K562 (cell line): ENCODE measurements at places on chromosomes 1 and 21. TPM values are rescaled to one million over a fixed set of nuclear protein-coding genes. Genes with fewer than 3 reads are reported as not detected.

DNA sequence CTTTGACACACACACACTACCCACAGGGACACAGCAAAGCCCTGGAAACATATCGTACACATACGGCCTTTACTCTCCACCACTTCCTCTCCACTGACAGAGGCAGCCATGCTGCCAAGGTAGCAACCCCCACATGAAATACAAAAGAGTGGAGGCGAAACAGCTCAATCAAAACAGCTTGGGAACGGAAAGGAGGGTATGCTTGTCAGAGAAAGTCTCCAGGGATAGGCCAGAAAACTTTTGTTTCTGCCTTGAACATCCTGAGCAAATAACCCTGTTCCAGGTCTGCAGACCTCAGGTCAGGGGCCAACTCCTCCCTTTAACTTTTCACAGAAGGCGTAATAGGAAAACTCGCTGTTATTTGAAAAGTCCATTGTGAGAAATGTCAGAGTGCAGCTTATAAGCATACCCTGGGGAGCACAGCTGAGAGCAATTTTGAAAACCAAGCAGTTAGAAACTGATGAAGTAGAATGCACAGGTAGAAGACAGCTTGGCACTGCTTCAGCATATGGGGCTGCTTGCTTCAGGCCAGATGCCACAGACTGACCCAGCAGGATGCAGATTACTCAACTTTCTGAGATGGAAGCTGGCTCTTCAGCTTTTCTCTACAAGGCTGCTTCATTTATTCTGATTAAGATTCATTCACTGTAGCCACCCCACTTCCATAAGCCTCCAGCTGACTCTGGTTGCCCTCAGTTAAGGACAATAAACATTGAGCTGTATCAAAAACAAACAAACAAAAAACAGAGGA, 18.0 kb downstream of the KIAA0319L start:
- no peak for DNase-seq

DNA sequence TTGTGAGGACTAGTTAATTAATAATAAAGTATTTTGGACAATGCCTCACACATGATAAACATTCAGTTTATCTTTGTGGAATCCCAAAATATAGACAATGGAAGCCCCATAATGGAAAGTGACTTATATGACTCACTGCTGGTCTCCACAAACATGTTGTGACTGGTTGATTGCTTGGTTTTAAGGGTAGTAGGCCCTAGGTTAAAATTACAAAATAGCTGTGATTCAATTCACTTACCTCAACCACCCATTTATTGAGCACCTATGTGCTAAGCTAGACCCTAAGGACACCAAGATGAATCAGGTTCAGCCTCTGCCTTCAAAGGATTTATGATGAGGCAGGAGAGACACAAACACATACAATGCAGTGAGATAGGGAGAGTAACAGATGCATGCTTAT, 42.4 kb downstream of the KANK4 start:
- no peak for DNase-seq

DNA sequence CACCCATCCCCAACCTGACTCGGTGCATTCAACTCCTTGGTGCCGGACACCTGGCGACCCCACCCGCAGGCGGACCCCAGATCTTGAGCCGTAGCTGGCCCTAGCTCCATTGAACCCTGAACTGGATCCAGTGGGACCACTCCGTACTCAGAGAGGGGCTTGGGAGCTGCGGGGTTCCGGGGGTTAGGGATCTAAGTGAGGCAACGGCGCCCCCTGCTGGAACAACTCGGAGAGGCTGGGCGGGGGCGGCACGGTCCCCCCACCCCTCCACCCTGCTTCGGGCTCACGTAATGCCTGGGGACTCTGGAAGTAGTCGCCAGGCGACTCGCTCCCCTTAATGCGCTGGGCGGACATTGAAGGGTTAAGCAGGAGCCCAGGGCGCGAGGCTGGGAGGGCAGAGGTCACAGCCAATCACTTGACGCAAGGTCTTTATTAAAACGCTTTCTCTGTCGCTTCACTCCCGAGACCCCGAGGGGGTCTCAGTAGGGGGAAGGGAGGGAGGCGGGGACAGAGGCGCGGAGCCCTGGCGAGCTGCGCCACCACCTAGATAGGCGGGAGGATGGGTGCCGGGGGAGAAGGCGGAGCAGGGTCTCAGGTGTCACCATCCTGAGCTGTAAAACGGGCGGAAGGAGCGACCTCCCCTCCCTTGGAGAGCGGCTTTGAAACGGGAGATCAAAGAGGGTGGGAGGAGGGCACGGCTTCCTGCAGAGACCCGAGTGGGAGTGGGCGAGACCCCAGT, 704 bp upstream of the CRABP2 start:
- peak; percentile 86 for DNase-seq

DNA sequence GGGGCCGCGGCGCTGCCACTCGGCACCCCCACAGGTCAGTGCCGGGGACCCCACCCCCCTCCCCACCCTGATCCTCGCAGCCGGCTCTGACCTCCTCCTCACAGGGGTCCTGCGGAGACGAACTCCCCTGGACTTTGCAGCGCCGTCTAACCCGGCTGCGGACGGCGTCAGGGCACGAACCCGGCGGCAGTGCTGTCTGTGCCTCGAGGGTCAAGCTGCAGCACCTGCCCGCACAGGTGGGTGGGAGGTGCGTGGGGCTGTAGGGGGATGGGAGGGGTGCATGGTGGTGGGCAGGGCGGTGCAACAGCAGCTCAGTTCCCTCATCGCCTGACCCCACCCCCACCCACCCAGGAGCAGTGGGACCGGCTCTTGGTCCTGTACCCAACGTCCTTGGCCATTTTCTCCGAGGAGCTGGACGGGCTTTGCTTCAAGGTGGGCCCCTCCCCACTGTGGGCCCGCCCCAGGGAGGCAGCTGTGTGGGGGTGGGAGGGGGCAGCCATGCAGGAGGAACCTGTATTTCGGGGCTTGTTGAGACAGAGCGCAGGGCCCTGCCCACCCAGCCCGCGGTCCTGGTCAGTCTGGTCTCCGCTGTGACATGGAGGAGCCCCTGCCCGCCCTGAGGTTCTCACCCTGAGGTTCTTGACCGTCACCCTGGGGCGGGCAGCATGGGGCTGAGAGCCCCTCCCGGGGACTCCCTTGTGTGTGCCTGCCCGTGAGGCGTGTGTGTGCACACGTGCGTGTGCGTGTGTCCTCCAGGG, 4.9 kb downstream of the PLEKHN1 start:
- DNase-seq, result no peak

APOBEC4 gene
- total RNA-seq, result not detected in 2 replicates

DNA sequence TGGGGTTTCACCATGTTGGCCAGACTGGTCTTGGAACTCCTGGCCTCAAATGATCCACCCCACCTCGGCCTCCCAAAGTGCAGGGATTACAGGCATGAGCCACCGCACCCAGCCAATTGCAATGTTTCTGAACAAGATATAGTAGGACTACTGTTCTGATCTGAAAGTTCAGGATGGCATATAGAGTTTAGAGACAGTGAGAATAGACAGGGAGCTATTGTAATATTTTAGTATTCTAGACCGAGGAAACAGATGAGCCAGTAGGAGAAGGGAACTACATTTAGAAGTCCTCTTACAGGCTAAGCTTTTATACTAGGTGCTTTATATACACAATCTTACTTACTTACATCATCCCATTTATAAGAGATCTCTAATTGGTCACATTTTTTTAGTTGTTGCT, 33.1 kb downstream of the SOAT1 start:
- DNase-seq, result no peak

TIE1 gene
- total RNA-seq, result 0.20 and 0.31 TPM in 2 replicates

- DNase-seq, result no peak
Observed at GRCh38 chr1:61047061-61047460, 35.3 kb upstream of the NFIA start.

GRCh38 chr1:78060857-78061563, 15.2 kb downstream of the GIPC2 start:
- DNase-seq, result no peak

DNA sequence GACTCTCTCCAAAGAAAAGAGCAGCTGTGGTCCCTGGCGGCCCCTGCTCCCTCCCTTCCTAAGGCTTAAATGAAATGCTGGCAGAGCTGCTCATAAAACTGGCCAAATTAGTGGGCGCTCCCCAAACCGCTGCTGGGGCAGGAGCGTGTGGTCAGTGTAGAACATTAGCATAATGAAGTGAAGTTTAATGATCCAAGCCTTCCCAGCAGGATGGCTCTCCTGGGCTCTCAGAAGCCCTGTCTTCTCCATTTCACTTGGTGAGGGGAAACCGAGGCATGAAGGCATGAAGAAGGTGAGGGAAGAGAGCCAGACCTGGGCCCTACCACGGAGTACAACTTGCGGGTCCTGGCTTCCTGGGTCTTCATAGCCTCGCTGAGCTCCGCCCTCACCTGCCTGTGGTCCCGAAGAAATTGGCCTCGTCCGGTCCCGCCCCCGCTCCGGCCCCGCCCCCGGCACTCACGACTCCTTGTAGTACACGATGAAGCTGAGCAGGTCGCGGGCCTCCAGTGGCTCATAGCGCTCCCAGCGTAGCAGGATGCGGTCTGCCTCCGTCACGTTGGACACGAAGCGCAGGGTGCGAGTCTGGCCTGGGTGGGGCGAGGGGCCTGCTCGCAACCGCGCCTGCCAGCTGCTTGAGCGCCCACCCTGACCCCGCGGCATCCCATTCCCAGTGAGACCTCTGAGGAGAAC, 10.3 kb downstream of the INSRR start:
- DNase-seq, result peak; percentile 74

DNA sequence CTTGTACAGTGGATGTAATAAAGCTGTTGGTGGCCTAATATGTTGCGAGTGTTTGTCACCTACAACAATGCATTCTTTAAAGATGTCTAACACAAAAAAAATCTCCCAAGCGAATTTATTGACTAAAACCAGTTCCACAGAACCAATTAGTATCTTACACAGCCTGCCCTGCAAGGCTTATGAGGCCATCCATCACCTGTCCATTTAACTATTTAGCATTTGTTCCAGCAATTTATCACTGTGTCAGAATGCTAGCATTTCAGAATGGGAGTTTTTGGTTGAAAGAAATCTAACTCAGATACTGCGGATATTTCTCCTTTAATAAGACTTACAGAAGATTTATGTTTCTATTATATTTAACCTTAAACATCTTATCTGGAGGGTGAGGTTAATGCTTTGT, 831.1 kb upstream of the PRMT6 start:
- no peak for DNase-seq

DNA sequence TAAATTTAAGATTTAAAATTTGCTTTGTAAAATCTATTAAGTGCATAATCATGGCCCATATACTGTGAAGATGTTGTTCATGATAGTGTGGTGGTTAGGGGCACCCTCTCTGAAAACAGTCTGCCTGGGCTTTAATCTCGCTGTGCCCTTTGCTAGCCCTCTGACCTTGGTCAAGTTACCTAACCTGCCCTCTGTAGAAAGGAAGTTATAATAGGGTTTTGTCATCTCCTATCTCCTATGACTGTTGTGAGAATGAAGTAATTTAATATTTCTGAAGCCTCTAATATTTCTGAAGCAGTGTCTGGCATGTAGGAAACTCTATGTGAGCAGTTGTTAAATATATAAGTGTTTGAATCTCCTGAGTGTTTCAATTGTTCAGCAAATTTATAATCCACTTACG, 116.6 kb upstream of the IVNS1ABP start:
- DNase-seq, result no peak

DNA sequence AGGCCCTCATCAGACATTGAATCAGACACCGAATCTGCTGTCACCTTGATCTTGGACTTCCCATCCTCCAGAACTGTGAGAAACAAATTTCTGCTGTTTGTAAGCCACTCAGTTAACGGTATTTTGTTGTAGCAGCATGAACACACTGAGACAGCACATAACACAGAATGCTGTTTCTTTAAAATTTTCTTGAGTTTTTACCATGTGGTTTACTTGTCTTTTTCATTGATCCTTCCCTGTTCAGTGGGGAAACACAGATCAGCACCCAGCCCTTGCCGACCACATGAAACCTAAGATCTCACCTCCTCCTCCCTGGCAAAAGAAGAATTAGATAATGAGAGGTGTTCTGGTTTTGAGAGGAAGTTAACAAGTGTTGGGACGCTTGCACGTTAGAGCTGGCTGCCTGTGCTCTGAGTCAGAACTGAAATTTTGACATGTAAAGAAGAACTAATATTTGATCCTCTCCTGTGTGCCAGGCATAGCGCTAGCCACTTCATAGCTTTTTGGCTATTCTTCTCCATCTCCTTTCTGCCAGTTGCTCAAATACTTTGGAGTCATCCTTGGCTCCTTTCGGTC, 179.6 kb downstream of the DHRS3 start:
- DNase-seq, result no peak

GRCh38 chr1:154669464-154670282, 61.7 kb upstream of the ADAR start:
- DNase-seq, result peak; percentile 60

BCL2L15 gene
- total RNA-seq, result 0.09 and 0.72 TPM in 2 replicates

DNA sequence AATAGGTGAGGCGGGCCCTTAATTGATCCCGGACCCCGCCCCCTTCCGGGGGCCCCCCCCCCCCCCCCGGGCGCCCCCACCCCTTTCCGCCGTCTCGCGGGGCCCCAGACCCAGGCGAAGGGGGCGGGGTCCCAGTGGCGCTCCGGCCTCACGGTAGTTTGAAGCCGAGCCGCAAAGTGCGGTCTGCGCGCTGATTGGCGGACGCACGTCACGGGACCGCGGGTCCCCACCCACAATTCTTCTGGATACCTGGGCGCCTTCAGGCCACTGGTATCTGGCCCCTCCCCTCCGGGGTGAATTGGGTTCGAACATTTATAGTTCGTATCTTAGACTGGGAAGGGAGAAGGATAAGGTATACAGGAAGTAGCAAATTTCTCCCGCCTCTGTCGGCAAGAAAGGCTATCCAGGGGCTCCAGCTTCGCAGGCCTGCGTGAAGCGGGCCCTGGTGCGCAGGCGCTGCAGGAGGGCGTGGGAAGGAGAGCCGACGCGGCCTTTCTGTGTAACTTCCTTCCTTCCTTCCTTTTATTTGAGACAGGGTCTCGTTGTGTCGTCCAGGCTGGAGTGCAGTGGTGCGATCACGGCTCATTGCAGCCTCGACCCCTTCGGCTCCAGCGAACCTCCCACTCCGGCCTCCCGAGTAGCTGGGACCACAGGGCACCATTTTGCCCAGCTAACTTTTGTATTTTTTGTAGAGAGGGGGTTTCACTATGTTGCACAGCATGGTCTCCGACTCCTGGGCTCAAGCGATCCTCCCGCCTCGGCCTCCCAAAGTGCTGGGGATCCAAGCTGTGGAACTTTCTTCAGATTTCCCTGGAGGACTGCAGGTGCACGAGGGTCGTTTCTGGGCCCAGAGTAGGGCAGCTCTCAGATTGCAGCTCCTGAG, 564 bp upstream of the HMGN1 start:
- DNase-seq, result peak; percentile 100

- DNase-seq, result peak; percentile 8
Observed at GRCh38 chr1:15448877-15449462, 7.6 kb upstream of the CELA2A start.

GRCh38 chr1:31793586-31794285, 22.1 kb downstream of the SPOCD1 start:
- no peak for DNase-seq

DNA sequence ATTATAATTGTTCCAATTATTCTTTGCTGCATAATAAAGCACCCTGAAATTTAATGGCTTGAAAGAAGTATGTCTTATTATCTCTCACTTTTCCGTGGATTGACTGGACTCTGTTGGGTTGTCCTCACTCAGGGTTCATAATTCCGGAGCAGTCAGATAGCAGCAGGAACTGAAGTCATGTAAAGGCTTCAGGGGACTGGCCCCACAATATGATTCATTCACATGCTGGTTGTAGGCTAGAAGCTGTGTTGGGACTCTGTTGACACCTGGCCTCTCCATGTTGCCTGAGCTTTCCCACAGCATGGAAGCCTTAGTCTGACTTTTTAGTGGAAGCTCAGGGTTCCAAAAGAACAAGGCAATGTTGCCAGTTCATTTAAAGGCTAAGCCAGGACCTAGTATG, 367.1 kb upstream of the ADGRL2 start:
- DNase-seq, result no peak

ATP6V1G3 gene
- total RNA-seq, result not detected in 2 replicates
